ENCODE measurements at places on chromosomes 1 and 21.
A peak's percentile ranks its signal among the peaks of the same experiment; 100 is the strongest.

DNA sequence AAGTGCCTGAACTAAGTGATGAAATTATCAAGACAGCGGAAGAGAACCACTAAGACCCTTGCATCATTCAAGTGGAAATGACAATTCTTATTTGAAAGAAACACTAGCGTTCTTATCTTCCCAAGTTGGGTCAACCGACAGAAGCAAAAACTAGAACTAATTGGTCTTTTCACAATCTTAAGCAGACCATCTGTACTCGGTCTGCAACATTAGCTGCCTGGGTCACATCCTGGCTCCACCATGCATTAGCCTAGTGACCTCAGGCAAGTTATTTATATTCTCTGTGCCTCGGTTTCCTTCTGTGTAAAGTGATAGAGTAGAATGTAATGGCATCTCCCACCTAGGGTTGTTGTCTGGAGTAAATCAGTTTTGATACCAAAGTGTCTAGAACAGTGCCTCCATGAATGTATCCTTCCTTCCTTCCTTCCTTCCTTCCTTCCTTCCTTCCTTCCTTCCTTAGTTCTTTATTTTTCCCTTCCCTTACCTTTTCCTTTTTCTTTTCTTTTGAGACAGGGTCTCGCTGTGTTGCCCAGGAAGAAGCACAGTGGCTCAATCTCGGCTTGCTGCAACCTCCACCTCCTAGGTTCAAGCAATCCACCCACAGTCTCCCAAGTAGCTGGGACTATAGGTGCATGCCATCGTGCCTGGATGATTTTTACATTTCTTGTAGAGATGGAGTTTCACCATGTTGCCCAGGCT is 6.0 kb downstream of the COLGALT2 start:
- DNase-seq: no peak

DNA sequence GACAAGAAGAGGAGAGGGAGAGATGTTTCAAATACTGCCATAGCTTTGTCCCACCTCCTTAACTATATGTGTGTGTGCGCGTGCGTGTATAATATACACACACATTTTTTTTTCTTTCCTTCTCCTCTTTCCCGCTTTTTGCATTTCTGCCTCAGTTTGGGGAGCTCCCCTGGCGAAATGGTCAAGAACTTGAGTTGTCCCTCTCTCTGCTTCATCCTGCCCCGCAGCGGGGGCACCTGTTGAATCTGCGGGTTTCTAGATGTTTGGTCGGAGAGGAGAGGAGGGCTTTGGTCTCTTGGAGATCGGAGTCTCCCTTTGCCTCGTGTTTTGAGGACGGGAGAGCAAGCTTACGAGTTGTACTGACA is 504 bp downstream of the SCCPDH start:
- peak; percentile 62 for DNase-seq

DNA sequence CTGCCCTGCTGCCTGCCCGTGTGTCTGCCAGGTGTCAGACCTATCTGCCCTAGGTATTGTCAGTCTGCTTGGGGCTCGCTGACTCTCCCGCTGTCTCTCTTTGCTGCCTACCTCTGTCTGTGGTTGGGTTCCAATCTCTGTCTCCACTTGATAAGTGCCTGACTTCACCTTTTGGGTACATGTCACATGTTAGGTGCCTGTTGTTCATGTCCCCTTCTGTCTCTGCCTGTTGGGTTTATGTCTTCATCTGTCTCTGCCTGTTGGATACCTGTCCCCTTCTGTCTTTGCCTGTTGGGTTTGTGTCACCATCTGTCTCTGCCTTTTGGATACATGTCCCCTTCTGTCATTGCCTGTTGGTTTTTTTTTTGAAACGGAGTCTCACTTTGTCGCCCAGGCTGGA is 14.6 kb downstream of the RPS6KA1 start:
- DNase-seq: no peak

DNA sequence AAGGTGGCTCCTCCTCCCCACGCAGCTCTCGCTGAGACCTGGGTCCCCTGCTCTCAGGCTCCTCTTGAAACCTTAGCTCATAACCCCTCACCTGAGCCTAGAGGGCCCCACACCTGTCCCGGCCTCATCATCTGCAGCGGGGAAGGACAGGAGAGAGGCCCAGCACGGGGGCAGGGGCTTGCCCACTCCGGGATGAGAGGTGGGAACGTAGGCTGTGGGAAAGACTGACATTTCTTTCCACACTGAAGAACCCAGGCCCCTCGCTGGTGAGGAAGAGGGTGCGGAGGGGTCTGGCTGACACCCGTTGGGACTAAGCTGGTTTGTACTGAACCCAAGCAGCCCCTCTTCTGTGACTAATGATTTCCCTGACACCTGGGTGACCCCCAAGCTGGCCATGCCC is 14.0 kb upstream of the NES start:
- no peak for DNase-seq

DNA sequence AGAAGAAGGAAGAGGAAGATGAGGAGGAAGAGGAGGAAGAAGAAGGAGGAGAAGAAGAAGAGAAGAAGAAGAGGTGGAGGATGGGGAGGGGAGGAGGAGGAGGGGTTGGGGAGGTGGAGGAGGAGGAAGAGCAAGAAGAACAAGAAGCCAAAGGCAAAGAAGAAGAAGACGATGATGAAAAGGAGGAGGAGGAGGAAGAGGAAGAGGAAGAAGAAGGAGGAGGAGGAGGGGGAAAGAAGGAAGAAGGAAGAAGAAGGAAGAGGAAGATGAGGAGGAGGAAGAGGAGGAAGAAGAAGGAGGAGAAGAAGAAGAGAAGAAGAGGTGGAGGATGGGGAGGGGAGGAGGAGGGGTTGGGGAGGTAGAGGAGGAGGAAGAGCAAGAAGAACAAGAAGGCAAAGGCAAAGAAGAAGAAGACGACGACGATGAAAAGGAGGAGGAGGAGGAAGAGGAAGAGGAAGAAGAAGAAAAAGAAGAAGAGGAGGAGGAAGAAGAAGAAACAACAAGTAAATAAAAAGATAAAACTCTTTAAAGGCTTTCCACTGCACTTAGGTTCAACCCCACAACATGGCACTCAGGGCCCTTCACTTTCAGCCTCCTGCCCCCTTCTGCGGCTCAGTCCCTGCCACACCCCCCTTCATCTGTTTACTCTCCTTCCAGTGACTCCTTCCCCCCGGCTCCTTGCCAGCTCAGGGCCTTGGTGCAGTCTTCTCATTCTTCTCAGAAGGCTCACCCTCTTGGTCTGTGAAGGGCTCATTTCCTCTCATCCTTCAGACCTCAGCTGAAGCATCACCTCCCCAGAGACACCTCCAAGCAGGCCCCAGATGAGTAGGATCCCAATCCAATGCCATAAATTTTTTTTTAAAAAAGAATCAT is 114.0 kb downstream of the KCNN3 start:
- no peak for DNase-seq

DNA sequence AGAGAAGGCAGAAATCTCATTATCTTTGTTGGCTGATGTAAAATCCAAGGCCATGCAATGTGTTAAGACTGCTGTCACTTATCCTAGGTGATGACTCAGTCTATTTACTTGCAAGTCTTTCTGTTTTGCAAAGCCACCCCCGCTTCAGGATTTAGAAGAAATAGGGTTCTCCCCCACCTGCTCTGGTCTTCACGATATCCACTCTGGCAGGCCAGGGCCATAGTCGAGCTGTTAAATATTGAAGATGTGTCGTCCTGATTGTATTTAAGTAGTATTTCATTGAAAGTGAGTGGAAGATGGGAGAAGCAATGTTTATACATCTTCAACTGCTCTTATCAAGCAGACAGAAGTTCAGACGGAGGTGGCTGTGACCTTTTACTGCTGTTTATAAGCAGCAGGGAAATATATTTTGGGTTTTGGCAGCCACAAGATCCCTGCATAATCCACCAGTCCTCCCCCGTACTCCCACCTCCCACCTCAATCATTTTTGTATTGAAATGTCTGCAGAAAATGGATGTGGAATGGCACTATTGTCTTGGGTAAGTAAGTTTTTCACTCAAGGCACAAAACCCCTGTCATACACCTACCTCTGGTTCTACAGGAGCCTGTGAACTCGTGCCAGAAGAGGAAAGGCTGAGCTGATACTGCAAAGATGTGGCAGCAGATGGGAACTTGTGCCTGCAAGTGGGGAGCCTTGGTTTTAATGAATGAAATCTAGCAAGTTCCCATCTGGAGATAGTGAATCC is 117.4 kb downstream of the MRPS6 start:
- no peak for DNase-seq

GRCh38 chr21:25640202-25640942 is 1.3 kb downstream of the JAM2 start:
- peak; percentile 66 for DNase-seq

- DNase-seq: no peak
These were observed 15.2 kb downstream of the LAMC1 start for GRCh38 chr1:183038333-183038866.

DNA sequence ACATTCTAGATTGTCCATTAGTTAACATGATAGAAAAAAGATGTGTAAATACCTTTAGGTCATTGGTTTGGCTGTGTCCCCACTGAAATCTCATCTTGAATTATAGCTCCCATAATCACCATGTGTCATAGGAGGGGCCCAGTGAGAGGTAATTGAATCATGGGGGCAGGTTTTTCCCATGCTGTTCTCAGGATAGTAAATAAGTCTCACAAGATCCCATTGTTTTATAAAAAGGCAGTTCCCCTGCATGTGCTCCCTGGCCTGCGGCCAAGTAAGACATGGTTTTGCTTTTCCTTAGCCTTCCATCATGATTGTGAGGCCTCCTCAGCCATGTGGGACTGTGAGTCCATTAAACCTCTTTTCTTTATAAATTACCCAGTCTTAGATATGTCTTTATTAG is 32.5 kb upstream of the SLC44A5 start:
- DNase-seq: no peak

GRCh38 chr1:98538106-98538505 is 123.4 kb upstream of the SNX7 start:
- DNase-seq: no peak

GRCh38 chr1:18725231-18725895 is 94.7 kb downstream of the PAX7 start:
- DNase-seq: no peak

- no peak for DNase-seq
These were observed 42.0 kb upstream of the PADI2 start for GRCh38 chr1:17161137-17161740.

DNA sequence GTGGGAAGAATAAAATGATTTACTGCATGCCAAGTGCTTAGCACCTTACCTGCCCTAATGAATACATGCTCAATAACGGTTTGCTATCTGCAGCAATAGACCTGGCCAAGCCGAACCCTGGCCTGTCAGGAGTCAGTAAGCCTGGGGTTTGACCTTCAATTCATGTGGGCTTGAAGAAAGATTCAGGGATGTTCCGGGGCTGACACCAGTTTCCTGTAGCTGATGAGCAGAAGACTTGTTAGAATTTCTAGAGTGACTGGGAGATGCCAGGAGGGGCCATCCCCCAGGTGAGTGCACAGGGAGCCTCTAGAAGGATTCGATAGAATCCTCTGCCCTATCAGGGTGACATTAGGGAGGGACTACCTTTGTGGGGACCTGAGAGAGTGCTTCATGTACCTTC is 210.9 kb downstream of the HIVEP3 start:
- no peak for DNase-seq
